H9 (cell line): ENCODE measurements at places on chromosomes 11 and 22.

DNA sequence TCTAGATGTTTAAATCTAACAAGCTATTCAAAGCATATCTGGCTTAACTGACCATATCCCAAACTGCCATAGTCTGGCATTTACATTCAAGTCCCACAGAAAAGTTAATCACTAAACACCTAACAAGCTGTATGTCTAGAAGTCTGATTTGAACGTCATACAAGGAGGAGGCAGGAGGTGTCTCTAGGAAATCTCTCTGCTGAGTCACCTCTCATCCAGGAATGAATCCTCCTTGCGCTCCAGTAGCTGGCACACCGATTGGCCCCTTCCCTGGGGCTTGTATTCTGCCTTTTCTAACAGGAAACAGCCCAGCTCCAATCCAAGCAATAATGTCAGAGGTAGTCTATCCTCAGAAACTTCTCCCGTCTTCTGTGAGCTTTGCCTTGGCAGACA is 31.8 kb downstream of the FEZ1 start:
- DNase-seq = no peak

- DNase-seq = peak; percentile 68
These were observed 126.1 kb downstream of the DSCAML1 start for GRCh38 chr11:117670924-117671323.

- no peak for DNase-seq
These were observed at the start of gene CSRP3 for GRCh38 chr11:19201737-19202605. TSS of gene CSRP3 (minus strand) at chr11:19201983. CDS start at chr11:19192448, 9,535 bp downstream.

DNA sequence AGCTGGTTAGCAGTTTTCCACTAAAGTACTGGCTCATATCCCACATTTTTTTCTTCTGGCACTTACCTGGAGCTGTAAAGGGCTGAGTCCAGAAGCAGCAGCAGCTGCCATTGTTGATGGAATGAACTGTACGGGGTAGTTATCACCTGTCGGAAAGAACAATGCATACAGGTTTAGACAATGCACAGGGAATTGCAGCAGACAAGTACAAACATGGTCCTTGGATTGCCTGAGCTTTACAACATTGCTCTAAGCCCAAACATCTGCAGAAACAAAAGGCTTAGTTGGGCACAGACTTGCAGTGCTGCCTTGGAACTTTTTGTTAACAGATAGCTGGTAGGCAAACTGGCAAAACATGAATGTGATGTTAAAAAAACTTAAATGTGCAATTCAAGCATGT is 258.8 kb downstream of the SOX6 start:
- no peak for DNase-seq

GRCh38 chr22:21447694-21448402 is 19.3 kb upstream of the TMEM191C start:
- peak; percentile 63 for DNase-seq

DNA sequence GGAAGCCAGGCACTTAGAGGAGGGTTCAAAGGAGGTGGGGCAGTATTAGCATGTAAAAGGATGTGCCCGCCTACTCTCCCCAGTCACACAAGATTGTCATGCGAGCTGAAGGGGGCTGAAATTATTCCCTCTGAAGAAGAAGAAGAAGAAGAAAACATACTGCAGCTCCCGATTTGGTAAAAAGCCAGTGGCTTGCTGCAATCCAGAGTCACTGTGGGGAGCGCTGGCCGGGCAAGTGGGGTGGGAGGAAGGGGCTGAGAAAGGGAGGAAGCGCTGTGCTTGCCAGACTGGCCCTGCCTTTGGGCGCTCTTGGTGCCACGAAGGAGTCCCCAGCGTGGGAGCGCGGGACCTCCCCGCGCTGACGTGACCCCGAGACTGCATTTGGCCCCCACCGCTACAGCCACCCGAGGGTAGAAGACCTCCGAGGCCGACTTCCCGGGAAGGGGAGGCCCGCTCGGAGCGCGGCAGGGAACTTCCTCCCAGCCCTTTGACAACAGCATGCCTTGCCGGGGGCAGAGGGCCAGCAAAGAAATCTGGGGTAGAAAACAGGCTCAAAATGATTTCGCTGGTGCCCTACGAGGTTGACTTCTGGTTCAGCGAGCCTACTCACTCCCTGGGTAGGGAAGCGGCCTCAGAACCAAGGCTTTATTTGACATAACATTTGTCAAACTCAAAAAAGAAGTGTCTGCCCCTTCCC is 906.3 kb downstream of the DLG2 start:
- DNase-seq = peak; percentile 63

DNA sequence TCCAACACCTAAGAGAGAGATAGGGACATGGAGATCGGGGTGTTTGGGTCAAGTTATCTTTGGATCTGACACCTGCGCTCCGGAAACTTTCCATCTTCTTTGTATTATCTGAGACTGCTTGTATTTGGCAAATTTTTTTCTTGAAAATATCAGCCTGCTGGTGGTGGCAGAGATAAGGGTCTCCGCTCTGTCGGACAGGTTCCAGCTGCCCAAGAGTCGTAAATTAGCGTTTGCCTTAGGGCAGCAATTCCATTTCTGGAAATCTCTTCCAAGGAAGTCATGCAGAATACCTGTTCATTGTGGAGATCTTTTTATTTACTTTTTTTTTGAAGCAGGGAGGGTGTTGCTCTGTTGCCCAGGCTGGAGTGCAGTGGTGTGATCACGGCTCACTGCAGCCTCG is 19.5 kb upstream of the CSNK1E start:
- no peak for DNase-seq

- no peak for DNase-seq
These were observed 31.7 kb downstream of the IMMP1L start for GRCh38 chr11:31477528-31478222.

GRCh38 chr11:120651836-120652235 is 140.3 kb downstream of the GRIK4 start:
- DNase-seq = no peak

DNA sequence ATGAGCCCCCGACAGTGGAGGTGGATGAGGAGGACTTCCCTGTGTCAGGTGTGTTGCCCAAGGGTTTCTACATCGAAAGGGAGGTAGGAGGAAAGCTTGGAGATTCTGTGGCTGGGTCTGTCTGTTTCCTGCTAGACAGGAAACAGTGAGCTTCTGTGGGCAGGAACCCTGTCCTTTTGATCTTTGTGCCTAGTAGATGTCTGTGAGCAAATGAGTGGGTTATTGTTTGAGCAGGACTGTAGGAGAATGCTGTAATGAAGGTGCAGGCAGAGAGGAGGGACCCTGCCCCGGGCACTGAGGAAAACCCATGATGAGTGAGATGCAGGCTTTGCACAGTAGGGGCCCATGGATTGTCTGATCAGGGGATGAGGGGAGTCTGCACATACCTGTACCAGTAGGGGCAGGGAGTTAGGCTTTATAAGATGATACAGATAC is 14.0 kb downstream of the USP35 start:
- no peak for DNase-seq

- DNase-seq = peak; percentile 91
These were observed 387.5 kb upstream of the NARS2 start for GRCh38 chr11:78961937-78962701.

DNA sequence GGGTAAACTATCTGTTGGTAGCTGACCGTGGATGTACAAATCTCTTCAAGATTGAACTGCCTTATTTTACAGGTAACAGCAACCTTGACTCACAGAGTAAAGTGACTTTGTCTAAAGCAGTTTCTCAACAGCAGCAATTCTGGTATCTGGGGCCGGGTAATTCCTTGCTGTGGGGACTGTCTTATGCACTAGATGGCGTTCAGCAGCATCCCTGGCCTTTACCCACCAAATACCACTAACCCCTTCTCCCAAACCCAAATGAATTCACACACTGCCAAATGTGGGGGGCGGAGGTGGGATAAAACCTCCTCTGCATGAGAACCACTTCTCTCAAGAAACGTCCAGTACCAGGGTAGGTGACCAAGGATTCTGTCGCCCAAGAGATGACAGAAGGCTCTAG is 1.7 kb upstream of the INCENP start:
- DNase-seq = peak; percentile 59

DNA sequence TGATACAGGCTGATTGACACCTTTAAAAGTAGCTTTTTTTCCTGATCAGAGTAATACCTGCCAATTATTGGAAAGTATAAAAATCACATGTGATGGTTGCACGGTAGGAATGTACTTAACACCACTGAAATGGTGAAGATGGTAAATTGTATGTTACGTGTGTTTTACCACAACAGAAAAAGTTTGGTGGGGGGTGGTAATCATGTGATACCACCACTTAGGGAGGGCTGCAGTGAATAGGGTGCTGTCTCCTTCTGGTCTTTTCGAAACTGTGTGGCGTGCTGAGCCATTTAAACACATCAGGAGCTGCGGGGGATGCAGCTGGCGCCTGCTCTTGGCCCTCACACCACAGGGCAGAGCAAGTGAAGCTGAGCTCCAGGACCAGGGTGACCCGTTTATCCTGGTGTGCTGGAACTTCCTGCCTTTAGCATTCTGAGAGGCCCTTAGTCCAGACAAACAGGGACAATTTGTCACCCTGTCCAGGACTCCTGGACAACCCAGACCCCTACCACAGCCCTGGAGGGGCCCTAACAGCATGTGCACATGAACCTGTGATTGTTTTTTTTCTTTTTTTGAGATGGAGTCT is 2.6 kb downstream of the SYNGR1 start:
- DNase-seq = no peak

DNA sequence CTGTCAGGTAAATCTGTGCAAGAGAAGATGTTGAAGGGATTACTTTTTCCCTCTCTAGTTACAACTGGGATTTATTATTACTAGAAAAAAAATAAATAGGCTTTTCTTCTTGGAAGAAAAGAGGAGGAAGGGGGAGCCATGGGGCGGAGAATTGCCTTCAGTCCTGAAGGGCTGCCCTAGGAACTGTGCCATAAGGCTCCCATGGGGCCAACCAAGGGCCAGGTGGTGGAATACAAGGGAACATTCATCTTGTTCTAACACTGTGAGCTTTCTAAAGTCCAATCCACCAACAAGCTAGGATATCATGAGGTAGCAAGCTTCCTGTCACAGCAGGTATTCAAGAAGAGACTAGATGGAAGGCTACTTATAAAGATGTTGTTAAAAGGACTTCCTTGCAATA is 24.8 kb upstream of the NRIP3 start:
- DNase-seq = no peak

DNA sequence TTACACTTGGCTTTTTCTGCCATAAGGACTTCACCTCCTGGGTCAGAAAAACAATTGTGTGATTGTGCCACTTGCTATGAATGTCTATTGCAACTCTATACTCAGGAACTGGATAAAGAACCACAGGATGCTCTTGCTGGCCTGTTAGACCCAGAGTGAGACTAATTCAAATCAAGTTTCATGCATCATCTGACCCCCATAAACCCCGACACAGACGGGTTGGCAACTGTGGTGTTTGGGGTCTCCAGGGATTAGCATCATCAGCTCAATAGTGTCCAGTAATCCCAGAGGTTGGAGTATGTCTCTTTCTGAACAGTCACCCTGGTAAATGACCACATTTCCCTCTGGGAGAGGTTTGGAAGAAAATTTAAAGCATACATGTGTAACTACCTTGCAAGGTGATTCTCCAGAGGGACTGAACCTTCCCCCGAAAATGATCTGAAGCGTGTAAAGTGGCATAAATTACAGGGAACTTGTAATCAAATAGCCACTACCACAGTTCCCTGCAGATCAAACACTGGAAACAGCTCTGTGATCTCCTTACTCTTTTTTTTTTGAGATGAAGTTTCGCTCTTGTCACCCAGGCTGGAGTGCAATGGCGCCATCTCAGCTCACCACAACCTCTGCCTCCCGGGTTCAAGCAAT is 1097.6 kb downstream of the TBC1D22A start:
- no peak for DNase-seq

- DNase-seq = peak; percentile 56
These were observed 4.0 kb downstream of the STIM1 start for GRCh38 chr11:3859373-3859881.

DNA sequence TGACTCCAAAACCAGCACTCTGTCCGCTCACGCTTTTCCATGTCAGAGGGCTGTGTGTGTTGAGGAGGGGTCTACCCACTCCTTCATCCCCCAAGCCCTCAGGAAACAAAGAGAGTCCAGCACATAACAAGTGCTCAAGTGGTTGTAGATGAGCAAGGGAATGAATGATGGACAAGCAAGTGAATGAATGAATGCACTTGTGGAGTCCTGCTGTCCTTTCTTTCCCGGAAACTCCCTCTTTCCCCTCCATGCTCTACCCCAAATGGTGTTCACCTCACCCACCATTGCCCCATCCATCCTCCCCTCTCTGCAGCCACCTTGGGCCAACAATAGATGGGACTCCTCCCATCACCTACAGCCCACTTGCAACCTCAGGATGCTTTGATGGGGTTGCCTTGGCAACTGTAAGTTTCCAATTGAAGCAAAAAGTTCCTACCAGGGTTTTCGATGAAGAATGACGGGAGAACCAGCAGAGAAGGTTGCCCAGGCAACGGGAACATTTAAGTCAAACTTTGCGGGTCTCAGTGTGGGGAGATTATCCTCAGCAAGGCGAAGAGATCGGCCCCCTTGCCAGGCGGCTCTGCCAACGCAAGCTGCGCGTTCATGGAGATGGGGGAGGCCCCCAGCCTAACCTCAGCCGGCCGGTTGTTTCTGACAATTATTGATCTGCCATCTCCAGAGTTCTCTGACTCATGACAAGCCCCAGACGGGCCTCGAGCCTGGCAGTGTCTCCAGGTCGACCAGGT is 51.1 kb downstream of the MCM5 start:
- no peak for DNase-seq
